ENCODE measurements at places on chromosomes 11 and 22.

- DNase-seq = no peak
Observed at GRCh38 chr11:66146940-66147339, 76.9 kb downstream of the PACS1 start.

DNA sequence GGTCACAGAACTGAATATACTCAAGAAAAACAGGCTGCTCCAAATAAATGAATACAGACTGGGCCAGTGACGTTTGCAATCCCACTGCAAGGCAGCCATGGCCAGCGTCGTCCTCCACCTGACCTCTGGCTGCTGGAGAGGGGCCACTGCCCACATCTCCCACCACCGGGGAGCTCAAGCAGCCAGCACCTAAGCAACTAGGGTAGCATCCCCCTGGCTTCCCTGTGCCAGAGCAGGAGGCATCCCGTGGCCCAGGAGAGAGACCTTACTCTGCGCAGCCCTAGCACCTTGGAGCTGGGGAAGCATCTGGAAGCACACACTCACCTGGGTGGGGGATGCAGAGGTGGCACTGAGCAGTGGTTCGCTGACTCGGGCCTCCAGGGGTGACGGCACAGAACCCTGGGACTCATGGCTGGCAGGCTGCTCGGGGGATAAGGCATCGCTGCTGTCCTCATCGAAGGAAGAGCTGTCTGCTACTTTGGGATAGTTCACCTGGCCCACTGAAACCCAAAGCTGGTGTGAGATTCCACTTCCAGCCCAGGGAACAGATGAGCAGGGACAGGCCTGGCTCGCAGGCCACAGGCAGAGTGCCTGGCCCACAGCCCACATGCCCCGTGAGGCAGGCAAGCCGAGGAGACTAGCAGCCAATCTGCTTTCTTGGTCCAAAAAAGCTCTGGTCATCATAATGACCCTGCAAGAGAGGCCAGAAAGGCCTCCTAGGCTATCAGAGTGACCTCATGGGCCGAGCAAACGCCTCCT is 53.7 kb downstream of the SGSM3 start:
- no peak for DNase-seq

- no peak for DNase-seq
Observed at GRCh38 chr11:34086554-34087283, 18.7 kb upstream of the NAT10 start.

DNA sequence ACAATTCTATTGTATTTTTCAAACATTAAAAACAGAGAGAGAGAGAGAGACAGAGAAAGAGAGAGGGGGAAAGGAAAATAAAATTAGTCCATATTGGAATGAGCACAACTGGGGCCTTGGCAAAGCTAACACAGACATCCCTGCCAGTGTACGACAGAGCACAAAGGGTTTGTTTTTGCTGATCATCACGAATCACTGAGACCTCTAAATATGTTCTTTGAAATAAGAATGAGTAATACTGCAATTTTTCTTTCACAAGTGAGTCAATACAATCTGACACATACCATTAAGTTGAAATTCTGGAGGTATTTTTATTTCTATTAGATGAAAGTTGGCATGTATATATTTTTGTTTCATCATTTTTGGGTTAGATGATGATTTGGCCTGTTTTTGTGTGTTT is 27.0 kb upstream of the LRRC4C start:
- no peak for DNase-seq

DNA sequence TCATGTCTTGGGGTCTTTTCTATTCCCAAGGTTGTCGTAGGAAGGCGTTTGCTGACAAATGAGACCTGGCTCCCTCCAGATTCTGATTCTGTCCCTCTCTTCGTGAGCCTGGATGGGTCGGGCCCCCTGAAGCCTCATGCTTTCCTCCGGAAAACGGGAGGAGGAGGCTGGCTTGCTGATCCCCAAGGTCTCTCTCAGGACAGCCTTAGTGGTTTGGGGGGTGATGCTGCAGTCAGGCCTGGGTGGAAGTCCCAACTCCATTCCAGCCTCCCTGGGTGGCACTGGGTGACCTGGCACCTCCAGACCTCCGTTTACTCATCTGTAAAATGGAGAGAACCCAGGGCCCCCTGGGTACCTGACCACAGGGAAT is 23.4 kb upstream of the SMIM38 start:
- DNase-seq = no peak

DNA sequence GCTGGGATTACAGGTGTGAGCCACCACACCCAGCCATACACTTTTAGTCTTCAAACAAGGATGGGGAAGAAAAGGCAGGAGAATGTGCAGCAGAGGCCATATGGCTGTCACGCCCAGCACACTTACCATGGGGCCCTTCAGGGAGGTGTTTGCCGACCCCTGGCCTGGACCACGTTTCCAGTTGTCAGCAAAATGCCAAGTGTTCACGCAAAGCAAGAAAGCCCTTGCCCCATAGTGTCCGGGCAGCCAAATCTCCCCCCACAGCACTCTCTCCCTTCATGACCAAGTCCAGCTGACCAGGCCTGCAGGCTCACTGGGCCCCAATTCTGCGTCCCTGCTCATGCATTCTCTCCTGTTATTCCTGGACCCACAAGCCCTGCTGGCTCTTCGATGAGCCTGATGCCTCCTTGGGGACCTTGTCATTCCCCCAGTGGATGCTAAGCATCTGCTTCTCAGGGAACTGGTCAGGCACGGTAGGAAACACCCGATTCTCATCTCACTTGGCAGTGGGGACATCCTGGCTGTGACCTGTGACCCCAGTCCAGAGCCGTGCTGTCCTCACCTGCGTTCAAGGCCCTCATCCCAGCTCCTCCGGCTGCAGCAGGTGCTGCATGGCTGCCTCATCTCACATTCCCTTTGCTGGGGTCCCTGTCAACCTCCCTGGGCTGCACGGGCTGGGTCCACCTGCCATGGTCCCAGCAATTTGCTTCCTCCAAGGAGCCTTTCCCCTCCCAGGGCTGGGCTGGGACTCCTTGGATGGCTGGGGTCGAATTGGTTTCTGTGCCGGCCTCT is 96.4 kb downstream of the CTTN start:
- no peak for DNase-seq

GRCh38 chr22:25777411-25777810 is 35.4 kb downstream of the MYO18B start:
- no peak for DNase-seq

DNA sequence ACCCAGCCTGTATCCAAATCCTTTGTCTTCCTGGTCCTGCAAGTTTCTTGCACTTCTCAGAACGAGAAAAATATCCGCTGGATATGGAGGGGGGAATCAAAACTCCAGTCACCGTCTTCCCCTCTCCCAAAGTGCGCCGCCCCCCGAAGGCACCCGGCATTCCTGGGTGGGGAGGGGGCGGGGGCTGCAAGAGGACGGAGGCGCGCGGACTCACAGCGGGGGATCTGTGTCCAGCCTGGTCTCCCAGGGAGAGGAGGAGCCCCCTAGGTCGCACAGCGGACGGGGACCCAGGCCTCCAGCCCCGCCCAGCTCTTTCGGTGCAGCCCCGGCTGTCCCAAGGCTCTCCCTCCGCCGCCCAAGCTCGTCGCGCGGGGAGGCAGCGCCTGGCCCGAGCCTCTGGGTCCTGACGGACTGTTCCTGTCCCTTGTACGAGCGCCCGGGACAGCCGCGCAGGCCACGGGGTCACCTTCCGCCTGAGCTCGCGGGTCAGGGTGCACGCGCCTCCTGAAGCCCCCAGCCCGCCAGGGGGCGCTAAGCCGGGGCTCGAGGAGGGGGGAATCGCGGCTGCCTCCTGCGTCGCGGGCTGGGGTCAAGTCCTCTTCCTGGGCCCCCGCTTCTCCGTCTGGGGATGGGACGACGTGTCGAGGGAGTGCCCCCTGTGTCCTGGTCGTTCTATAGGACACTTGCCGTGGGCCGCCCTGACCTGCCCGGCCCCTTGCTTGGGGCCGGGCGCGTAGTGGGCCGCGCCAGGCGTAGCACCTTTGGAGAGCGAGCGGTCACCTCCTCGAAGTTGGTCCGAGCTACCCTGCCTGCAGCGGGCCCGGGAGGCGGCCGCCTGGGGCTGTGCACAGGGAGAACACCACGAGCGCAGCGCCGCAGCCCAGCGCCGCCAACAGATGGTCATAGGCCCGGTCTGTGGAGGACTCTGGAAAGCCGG is 2.4 kb upstream of the WNT11 start:
- DNase-seq = peak; percentile 89

DNA sequence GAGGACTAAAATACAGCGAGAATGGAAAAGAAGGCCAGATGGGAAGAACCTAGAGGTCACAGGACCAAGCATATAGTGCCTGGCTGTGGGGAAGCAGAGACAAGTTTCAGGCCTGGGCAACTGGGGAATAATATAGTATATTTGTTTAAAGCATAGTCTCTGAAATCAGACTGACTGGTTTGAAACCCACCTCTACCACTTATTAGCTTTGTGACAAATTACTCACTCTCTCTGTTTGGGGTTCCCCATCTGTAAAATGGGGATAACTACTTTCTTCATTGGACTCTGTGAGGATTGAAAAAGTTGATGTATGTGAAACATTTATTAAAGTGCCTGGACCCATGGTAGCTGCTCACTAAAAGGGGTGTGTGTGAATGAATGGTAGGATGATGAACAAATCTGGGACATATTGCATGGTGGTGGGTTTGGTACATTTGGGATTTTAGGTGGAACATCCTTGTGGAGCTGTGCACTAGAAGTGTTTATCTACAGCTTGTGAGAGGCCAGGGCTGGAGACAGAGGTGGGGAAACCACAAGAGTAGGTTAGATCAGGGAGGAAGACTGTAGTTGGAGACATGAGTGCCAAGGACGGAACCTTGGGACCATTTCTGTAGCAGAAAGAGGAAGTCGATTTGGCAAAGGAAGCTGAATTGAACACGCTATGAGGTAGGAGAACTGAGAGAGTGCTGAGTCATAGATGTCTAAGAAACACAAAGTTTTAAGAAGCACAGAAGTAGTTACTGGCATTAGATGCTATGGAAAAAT is 52.6 kb downstream of the SWAP70 start:
- DNase-seq = no peak

- no peak for DNase-seq
Observed at GRCh38 chr22:32628628-32629572, 154.3 kb downstream of the FBXO7 start.

- no peak for DNase-seq
Observed at GRCh38 chr11:30431127-30431814, 108.4 kb downstream of the ARL14EP start.

- DNase-seq = peak; percentile 47
Observed at GRCh38 chr11:92837595-92837994, 131.9 kb upstream of the MTNR1B start.

DNA sequence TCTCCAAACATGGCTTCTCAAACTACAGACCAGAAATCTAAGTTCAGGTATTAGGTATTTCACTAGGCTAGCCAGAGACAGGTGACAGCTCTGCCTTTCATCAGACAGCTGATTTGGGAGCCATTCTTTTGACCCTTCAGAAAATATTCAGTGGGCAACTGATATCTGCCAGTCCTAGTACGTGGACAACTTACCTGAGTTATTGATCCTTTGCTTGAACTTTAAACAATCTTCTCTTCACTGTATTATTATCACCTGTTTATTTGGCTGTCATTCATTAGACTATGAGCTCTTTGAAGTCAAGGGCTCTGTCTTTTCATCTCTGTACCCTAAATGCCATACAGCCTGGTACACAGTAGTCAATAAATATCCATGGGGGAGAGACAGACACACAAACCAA is 17.2 kb downstream of the TRIM66 start:
- DNase-seq = no peak

DNA sequence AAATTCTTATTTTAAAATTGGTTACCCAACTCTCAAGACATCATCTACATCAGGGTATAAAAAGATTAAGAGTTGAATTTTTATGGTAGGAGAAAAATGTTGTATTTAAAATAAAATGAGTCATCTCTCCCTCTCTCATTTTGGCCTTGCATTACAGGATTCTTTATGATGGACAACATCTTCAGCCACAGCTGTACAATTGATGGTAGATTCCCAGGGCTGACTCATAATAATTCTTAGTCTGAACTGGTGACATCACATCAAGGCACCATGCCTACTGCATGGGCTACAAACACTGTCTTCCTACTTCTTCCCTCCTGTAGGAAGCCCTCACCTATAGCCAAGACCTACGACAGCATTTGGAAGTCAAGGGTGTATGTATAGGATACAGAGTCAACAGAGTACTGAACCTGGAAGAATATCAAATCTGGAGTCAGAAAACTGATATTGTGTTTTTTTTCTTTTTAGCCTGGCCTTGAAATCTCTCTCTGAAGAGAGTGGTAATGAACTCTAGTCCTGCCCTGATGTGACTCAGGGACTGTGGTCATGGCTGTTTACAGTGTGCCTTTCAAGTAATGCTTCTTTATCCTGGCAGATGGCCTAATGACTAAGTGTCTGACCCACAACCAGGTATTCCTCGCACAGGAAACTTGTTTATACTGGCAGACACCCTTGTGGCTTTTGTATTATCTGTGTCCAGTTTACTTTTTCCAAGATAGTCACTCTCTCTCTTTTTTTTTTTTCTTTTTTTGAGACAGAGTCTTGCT is 32.5 kb downstream of the MRGPRX2 start:
- no peak for DNase-seq

DNA sequence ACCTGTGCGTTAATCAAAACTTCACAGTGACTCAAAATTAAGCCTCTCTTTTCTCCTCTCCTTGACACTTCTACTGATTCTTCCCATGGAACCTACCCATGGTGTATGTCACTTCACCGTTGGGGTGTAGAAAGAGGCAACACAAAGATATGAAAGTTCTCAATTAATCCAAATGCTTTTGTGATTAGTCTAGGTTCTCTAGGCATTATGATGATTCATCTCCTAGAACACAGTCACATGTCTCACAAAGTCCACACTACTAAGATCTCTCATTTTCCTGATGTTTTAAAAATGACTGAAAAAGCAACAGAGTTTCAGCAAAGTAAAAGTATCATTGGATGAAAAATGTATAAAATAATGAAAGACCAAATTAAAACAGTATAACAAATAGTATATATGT is 13.7 kb upstream of the SCGB2A2 start:
- DNase-seq = no peak

GRCh38 chr11:95222817-95223216 is 8.2 kb downstream of the SESN3 start:
- DNase-seq = no peak

- no peak for DNase-seq
Observed at GRCh38 chr11:33471541-33471940, 214.4 kb downstream of the HIPK3 start.

DNA sequence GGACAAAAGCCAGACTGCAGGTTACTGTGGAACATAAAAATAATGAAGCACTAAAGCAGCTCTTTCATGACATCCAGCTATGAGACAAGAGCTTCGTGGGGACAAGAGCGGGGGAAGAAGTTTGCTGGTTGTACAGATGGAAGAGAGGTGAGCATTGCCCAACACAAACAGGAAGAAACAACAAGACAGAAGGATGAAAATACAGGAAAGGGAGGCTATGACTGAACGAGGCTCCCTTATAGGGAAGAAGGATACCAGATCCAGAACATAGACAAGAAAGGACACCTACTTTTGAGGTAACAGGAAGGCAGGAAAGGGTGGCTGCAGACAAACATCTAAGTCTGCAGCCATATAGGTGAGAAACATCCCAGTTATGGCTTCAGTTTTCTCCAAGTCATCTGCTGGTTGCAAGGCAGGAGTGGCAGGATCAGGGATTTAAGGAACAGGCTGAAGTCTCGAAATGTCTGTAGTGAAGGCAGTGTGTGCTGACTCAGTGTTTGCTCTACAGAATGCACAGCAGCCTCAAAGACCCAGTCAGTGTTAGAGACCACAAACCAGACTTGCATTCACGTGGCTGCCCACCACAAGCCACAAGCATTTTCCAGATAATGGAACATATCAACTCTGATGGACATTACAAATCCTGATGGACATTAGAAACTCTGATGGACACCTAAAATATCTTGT is 1.9 kb downstream of the CLTCL1 start:
- no peak for DNase-seq

Data from NCI-H1417 (cell line).